ENCODE measurements at places on chromosomes 13 and 19.

- no peak for DNase-seq
Measured at GRCh38 chr13:40403509-40404241, 262.8 kb downstream of the FOXO1 start.

DNA sequence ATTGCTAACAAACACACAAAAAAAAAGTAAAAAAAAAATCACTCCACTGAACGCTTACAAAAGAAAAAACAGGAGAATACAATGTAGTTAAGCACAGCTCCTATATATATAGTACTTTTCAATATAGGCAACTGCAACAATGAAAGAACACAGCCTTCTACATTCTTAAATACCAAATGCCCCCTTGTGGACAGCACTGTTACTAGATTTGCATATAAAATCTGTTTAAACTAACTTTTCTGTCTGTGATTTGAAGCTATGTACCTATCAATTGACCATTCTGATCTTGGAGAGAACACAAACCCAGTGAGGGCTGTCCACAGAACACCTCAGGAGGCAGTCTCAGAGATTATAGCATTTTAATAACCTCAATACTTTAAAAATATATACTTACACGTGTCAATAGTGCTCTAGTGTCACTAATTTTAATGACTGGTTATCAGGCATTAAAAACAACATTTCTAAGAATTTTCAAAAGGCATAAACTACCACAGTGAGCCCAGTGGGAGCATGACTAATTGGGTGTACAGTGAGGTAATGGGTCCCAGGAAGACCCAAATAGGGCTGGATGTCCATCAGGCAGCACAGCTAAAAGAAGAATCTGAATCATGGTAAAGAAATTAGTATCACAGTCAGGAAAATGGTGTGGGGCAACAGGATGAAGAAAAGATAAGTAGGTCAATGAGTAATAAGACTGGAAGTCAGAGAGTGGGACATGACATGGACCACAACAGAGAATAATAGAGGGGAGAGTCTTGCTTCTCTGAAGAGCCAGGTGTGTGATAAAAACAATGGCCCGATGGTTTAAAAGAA is 22.2 kb downstream of the CCDC169 start:
- peak; percentile 29 for DNase-seq

GRCh38 chr19:35029737-35030256 is 473 bp upstream of the SCN1B start:
- DNase-seq = no peak

DNA sequence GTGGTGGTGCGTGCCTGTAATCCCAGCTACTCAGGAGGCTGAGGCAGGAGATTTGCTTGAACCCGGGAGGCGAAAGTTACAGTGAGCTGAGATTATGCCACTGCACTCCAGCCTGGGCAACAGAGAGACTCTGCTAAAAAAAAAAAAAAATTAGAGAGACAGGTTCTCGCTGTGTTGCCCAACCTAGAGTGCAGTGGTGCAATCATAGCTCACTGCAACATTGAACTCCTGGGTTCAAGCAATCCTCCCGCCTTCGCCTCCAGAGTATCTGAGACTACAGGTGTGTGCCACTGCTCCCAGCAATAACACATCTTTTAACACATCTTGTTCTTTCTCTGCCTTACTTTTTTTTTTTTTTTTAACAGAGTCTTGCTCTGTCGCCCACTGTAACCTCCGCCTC is 32.7 kb downstream of the CLEC17A start:
- DNase-seq = no peak

- DNase-seq = no peak
Measured at GRCh38 chr19:12230751-12231733, 63.6 kb downstream of the ZNF44 start.

DNA sequence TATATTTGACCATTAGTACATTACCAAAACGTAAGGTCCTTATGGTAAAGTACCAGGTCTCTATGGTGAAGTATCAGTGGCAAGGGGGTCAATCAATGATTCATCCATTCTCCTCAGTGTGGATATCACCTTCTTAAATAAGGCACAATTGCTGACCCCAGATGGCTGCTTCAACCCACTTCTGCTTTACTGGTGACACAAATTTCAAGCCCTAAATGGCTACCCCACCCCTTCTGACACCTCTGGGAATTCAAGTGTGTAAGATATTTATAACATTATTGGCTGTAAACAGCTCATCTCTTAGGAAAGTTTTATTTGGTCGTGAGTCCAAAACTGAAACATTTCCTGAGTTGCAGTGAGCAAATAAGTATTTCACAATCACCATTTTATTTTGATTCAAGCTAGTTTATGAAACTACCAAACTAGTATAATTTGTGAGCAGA is 7.9 kb upstream of the WBP4 start:
- DNase-seq = no peak

DNA sequence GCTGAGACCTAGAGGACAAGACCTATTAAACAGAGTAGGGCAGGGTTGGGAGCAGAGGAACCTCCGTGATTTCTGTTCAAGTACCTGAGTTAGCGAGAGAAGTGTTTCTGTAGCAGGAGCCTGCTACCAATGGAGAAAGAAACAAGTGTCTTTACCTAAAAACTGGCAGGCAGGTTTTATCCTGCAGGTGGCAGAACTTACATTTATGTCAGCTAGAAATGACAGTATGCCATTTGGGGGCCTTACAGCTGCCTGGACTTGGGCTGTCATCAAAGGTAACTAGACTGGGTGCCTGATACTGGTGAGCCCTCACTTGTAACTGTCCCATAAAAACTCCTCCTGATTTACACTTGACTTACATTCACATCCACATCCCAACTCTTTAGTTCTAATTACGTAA is 185.3 kb upstream of the MIR17HG start:
- no peak for DNase-seq

DNA sequence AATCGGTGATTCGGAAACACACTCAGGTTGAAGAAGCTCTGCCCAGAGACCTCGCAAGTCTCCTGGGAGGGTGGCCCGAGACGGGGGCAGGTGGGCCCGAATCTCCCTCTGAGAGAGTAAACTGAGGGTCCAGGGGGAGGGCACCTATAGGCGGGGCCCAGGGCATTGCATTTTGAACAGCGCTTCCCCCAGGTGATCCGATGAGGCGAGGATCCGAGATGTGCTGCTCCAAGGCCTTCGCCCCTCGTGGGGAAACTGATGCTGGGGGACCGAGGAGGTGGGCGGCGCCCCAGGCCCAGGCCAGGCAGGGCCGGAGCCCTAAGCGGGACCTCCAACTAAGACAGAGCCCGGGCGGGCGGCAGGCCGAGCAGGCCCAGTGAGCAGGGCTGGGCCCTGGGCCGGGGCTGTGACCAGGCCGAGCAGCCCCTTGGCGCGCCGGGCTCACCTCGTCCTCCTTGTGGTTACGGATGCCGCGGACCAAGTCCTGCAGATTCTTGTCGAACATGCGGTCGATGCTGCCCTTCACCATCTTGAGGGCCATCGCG is 500 bp downstream of the AP3D1 start:
- DNase-seq = no peak

- DNase-seq = no peak
Measured at GRCh38 chr19:5149932-5150901, 181.3 kb downstream of the KDM4B start.

GRCh38 chr19:30214651-30215051 is 157.5 kb upstream of the ZNF536 start:
- no peak for DNase-seq

DNA sequence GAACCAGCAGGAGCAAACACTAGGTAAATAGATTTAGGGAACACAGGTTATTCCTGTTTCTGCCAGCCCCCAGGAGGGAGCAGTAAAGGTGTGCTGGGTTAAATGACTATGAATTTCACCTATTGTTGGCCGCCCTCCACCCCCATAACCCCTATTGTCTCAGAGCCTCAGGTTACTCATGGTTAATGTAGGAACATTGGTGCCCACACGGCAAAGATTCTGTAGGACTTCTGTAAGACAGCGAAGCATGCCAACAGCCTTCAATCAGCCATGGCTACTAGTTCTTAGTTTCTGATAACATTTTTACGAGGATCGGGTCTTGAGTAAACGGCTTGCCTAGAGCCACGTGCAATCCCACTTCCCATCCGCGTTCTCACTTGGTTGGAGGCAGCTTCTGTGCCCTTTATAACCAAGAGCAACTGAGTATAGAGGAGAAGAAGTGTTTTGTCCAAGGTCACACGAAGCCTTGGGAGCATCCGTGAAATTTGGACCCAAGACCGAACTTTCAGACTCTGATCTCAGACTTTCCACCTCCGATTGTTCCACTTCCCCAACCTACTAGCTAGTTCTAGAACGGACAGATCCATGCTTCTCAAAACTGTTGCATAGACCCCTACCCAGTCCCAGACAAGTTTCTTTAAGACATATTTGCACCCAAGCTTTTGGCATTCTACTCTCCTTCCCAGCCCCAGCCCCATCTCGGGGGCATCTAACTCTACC is 5.1 kb upstream of the CACNG8 start:
- DNase-seq = no peak

GRCh38 chr13:47564041-47564440 is 437.0 kb downstream of the SUCLA2 start:
- no peak for DNase-seq

DNA sequence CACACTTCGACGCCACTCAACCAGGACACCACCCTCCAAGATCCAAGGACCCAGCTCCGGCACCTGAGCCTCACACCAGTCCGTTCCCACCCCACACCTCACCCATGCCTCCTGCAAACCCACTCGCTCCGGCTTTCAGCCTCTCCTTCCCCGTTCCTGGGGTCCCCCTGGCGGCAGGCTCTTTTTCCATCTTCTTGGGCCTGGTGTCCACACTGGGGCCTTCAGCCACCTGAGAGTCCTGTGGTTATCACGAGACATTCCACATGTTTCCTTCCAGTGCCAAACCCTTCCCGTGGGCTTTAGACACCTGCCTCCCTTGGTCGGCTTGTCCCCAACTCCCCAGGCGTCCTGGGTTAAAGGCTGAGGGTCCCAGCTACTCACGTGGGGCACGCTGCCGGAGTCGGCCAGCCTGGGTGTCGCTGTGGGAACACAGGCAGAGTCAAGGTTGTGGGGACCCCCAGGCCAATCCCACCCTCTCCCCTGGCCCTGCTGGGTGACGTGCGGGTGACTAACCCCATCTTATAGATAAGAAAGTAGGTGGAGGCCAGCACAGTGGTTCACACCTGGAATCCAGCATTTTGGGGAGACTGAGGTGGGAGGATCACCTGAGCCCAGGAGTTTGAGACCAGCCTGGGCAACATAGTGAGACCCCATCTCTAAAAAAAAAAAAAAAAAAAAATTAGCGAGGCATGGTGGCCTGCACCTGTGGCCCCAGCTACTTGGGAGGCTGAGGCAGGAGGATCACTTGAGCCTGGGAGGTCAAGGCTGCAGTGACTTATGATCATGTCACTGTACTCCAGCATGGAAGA is 1.9 kb downstream of the JSRP1 start:
- DNase-seq = no peak

DNA sequence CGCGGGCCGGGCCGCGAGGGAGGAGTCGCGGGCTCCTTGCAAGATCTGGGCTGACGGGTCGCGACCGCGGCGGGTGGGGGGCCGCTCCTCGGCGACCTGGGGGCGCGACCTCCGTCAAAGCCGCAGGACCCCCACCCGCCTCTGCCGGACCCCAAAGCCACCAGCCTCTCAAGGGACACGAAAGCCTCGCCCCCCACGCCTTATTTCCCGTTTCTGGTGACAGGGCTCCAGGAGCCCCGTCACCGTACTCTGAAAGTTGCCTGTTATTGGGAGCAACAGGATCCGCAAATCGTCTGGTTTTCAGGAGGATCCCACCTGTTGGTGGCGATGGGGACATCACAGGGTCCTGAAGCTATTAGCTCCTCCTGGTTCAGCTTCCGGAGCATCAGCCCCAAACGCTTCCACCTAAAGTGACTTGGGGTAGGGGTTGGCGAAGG is 530 bp downstream of the MAU2 start:
- no peak for DNase-seq

GRCh38 chr13:20171364-20171763 is 10.5 kb upstream of the GJA3 start:
- no peak for DNase-seq

DNA sequence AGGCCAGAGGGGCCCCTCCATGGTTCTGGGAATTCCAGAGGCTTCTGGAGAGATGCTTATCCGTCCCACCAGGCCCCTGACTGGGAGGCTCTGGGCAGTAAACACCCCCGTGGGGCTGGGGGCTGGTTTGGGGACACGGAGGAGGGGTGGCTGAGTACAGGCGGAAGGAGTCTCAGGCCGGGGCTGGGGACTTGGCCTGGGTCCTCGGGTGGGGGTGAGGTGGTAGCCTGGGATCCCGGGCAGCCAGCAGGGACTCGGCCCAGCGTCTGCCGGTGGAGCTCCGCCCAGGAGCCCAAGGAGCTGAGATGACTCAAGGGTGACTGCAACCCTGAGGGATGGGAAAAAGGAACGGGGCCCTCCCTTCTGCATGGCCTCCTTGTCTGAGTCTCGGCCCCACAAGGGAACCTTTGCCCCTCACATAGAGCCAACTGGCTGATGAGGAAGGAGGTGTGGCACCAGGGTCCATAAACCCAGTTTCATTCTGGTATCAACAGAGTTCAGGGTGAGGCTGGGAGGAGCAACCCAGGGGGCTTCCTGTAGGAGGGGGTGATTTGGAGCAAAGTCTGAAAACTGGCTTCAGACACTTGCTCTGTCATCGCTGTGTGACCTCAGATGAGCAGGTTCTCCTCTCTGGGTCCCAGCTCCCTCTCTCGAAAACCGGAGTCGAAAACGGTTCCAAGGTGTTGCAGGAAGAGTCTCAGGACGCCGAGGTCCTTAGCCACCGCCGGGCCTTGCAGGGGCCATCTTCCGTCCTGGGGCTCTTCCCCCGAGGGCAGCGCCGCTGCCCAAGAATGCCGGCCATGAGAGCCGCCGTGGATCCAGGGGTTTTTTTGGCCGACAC is 809 bp downstream of the MISP start:
- peak; percentile 96 for DNase-seq

- DNase-seq = no peak
Measured at GRCh38 chr13:113657851-113658741, at the start of gene ATP4B. Gene ATP4B, minus strand, starts transcription at chr13:113658198. Its CDS starts 54 bp downstream, at chr13:113658144.

DNA sequence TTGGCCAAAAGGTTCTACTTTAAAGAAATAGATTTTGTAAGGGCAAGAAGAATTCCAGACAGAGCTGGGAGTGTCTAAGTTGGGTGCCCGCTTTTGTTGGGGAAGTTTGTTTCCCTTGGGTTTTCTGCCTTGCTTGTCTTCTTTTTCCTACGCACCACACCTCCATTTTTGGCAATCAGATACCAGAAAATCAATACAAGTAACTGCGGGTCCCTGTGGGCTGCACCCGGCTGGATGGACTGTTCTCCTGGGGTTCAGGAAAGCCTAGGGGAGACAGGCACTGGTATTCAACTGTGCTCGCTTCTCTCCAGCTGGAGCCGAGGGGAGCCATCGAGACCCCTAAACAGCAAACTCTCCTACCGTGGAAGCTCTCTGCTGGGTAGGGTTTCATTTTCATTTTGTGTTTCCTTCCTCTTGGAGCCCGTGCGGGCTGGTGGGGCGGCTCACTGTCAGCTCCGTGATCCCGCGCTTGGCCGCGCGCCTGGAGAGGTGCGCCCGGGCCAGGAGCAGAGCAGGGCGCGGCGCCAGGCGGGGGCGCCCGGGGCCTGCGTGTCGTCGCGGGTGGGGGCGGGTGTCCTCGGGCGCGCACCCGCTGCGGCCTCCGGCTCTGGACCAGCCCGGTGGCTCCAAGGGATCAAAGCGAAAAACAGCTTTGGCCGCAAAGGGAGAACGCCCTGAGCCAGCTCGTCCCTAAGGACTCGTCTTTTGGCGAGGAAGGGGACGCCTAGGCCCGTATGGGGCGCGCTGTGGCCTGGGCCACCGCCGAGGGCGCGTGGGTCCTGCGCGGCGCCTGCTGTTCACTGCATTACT is 347.2 kb downstream of the ZNF536 start:
- peak; percentile 36 for DNase-seq

GRCh38 chr19:5130371-5131030 is 161.6 kb downstream of the KDM4B start:
- DNase-seq = no peak

GRCh38 chr19:9834726-9835506 is at the start of gene PIN1:
Gene PIN1, plus strand, starts transcription at chr19:9835318. Its CDS starts 27 bp downstream, at chr19:9835345.
- peak; percentile 98 for DNase-seq
